Purkinje cell (primary cell): ENCODE measurements at places on chromosomes 1 and 21. TPM values are rescaled to one million over a fixed set of nuclear protein-coding genes. Genes with fewer than 3 reads are reported as not detected.

Gene SLC30A2
- not detected in 2 replicates for polyA plus RNA-seq

Gene GCSAML
- polyA plus RNA-seq = 0.06 and 1.9 TPM in 2 replicates

Gene BCL2L15
- polyA plus RNA-seq = not detected in 2 replicates

Gene SLC25A34
- polyA plus RNA-seq = 0.11 and 0.15 TPM in 2 replicates

Gene KRTAP13-2
- not detected in 2 replicates for polyA plus RNA-seq

Gene AADACL3
- not detected in 2 replicates for polyA plus RNA-seq

Gene LPAR3
- not detected in 2 replicates for polyA plus RNA-seq

Gene PRAMEF1
- polyA plus RNA-seq = not detected in 2 replicates

Gene RAP1GAP
- polyA plus RNA-seq = 6.6 and 9.3 TPM in 2 replicates

Gene PTPN22
- 0.58 and 2.0 TPM in 2 replicates for polyA plus RNA-seq

Gene ARHGEF16
- not detected in 2 replicates for polyA plus RNA-seq

Gene SEMA6C
- polyA plus RNA-seq = 0.95 and 2.5 TPM in 2 replicates

Gene PALMD
- 0.30 TPM in 1 of 2 replicates, not detected in the other for polyA plus RNA-seq

Gene CRYAA
- polyA plus RNA-seq = not detected in 2 replicates
